Spinal cord (tissue), 10 donors: ENCODE measurements at places on chromosomes 1 and 21.

GRCh38 chr1:232421143-232421796 lies 208.7 kb downstream of the SIPA1L2 start:
- DNase-seq, result no peak

DNA sequence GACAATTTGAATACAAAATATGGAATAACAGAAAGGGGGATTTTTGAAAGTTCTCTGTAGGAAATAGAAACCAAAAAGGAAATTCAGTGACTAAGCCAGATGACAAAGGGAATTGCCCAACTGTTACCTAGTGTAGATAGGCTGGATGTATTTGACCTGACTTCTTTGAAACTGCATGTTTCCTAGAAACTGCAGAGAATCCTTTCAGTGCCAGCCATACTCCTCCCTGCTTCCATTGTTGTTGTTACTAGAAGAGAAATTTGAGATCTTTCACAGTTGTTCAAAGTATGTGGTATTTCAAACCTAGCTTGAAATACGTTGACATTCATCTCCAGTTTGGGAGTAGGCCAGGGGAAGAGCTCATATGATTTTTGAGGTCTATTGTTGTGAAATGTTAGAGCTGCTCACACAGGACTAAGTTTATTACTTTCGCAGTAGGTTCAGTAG lies 1.8 kb upstream of the GBP5 start:
- no peak for DNase-seq

- DNase-seq, result no peak
These were observed 32.3 kb downstream of the BCAS2 start for GRCh38 chr1:114549137-114549536.

GRCh38 chr1:18542351-18542750 lies 61.6 kb downstream of the KLHDC7A start:
- DNase-seq, result no peak

DNA sequence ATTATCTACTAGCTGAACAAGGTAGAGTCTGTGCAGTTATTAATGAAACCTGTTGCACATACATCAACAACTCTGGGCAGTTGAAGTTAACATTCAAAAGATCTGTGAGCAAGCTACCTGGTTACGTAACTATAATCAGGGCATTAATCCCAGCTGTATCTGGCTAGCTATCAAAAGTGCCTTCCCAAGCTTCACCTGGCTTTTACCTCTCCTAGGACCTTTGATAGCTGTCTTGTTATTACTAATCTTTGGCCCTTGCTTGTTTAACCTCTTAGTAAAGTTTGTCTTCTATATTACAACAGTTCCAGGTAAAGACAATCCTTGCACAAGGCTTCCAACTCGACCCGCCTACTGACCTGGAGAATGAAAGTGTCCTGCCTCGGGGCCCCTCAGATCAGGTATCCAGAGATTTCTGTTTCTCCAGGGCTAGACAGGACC lies 29.6 kb upstream of the SLC6A9 start:
- DNase-seq, result no peak

DNA sequence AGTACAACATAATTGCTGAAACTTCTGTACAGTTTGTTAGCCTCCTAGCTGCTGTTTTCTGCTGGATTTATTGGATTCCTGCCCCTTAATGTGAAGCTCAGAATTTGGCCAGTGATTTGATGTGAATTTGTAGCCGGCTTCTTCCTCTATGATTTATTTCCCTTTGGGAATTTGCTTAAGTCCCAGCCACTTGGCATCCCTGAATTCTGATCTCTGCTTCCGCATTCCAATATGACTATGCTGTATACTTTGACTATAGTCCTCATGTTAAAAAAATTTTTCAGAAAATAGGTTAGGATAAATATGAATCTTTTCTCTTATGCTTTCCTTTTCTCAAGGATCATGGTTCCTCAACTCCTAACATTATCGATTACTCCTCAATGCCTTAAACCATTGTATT lies 12.4 kb upstream of the LRIF1 start:
- no peak for DNase-seq

DNA sequence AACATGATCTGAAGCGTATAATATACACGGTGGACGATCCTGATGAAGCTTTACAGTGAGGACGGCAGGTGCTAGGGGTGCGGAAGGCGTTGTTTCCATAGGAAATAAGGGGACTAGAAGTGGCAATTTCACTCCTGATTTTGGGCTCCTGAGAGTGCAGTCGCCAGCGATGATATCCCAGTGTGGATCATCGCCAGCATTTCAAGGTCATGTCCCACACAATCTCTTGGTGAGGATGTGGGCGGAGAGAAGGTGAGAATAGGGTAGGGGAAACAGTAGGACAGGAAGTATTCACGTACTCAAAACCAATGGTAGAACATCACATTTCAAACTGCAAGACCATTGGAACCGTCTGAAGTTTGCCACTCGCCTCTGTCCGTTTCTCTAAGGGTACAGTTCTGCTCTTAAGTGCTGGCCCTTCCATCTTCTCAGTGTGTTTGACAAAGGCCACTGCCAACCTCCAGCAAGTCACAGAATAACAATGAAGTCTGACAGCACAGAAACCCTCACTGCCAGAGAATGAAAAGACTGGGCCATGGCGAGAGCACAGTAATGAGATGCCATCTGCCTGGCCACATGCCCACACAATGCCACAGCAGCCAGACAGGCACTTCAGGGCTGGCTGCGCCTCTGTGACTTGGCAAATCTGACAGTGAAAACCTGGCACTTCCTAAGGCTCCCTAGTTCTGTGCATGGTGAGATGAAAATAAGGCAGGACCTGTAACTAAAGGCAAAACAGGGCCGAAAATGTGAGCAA lies 27.9 kb downstream of the PCSK9 start:
- peak; percentile 97 for DNase-seq

DNA sequence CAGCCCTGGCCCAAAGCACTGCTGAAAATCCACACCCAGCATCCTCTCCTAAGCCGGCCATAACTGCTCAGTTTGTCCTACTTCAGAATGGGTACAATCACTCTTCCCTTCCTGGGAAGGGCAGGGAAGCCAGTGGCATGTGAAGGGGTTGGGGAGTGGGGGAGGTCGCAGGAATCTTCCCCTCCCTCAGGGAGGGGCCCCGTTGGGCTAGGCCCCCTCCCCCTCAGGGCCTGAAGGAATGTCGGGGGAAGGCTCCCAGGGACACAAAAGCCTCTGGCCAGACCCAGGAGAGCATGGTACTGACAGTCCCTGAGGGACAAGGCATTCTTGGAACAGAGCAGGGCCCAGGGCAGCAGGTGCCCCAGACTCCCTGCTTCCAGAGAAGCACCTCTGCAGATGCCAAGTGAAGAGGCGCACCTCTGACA lies 1.2 kb downstream of the ELOVL1 start:
- DNase-seq, result no peak

GRCh38 chr1:91173346-91173890 lies 151.6 kb upstream of the ZNF644 start:
- no peak for DNase-seq

GRCh38 chr1:88168126-88168525 lies 515.9 kb upstream of the PKN2 start:
- DNase-seq, result no peak

DNA sequence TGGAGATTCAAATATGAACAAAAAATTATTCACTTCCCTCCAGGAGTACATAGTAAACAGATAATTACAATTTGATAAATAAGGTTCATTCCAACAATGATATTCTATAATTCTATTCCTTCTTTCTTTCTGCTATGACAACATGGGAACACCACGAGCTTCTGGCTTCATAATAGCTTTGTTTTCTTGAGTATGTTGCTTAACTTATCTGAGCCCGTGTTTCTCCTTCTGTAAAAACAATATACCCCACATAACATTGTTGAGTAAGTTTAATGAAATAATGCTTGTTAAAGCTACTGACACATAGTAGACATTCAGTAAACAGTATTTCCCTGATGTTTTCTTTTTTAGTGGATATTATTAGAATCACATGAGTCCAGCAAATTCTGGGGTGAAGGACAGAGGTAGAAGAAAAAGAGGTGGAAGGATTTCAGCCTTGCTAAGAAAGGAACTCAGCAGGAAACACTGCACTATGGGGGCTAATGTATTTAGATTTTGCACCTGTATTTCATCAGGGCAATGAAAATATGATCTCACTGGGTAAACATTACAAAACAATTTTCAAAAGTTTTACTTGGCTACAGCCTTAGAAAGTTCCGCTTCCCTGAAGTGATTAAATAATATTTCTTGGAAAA lies 430.8 kb upstream of the C1orf87 start:
- no peak for DNase-seq

GRCh38 chr1:176696109-176696508 lies 233.1 kb downstream of the PAPPA2 start:
- DNase-seq, result peak; percentile 4

- DNase-seq, result peak; percentile 69
These were observed 18.6 kb upstream of the PDZK1IP1 start for GRCh38 chr1:47208374-47208850.

- no peak for DNase-seq
These were observed 19.7 kb upstream of the TSPEAR start for GRCh38 chr21:44730951-44731579.

DNA sequence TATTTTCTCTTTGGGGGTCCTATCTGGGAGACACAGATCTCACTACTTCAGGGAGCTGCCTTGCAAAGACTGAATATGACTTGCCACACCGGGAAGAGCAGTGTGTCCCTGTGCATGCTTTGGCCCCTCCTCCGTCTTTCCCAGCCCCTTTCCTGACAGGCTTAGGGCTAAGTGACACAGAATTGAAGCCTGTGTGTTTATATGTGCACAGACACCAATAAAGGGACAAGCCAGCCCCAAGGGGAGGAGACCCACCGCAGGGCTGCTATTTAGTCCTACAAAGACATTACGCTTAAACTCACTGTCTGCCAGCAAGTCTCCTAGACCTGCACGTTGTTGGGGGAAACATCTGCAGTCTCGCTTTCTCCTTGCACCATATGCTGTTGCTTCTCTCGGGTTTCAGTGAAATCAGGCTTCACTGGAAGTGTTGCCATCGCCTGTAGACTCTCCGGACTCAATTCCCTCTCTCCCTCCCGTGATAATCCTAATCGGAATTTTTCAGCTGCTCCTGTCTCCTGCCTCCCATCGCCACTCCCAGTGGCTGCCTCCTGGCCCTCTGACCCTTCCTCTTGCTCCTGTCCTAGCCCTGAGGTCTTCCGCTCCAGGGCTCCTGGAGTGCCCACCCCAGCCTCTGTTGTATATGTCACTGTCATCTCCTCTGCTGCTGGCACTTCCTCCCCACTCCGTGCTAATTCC lies 58.5 kb upstream of the LRRC53 start:
- DNase-seq, result peak; percentile 45

GRCh38 chr21:35227786-35228185 lies 178.7 kb upstream of the RUNX1 start:
- no peak for DNase-seq

GRCh38 chr1:244876228-244876910 lies 12.0 kb upstream of the HNRNPU start:
- DNase-seq, result no peak

GRCh38 chr1:56908619-56909221 lies 54.1 kb downstream of the C8A start:
- DNase-seq, result no peak

- no peak for DNase-seq
These were observed 166.5 kb upstream of the CD34 start for GRCh38 chr1:208077232-208078075.

DNA sequence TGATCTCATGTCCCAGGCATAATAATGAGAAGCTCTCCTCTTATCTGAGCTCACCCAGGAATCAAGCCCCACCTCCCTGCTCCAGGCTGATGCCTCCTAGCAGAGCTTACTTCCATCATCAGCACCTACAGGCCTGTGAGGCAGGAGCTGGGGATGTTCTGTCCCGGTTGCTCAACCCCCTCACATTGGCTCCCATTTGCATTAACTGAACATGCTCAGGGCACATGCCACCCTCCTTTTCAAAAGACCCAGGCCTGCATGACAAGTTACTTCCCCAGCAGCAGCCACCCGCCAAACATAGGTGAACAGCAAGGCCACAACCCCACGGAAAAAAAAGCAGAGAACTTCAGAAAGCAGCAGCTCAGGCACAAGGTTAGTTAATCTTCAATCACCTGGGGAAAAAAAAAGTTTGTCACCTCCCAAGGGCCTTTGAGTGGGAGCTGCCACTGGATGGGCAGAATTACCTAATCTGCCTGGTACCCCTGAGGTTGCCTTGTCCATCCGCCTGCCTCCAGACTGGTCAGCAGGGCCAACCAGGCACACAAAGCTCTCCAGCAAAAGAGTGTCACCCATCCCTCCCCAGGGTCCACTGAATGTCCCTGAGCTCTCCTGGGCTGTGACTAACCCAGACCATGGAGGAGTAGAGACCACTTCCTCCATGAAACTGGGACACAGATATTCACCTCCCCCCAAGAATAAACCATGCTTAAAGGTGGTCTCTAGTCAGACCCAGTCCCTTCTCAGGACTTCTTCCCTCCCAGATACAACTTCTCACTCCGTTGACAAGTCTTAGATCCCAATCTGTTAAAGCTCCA lies 4.4 kb downstream of the KCNN3 start:
- no peak for DNase-seq

GRCh38 chr1:176541663-176542062 lies 78.7 kb downstream of the PAPPA2 start:
- DNase-seq, result no peak

DNA sequence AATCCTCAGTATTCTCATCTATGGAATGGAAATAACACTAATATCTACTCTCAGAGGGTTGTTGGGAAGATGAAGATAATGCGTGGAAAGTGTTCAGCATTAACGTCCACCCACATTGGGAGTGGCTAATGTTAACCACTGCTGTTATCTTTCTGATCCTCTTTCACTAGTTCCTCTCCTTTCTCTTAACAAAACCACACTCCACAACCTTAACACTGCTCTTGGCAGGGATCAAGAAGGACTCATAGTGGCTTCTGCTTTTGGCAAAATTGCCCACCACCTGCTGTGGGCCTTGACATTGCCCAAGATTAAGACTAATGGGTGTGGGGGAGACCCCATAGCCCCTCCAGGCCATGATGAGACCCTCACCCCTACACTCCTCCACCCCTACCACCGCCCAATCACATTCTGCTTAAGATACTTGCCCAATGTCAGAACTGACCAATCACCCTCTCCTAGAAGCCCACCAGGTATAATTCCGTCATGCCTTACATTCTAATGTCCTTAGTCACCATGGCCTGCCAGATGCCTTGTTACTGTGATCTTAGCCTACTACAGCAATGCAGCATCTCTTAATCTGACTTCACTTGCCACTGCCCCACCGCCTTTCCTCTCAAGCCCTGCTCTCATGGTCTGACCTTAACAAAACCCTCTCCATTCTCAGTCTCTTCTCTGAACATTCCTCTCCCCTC lies 27.1 kb downstream of the DHCR24 start:
- no peak for DNase-seq
